ENCODE measurements at places on chromosomes 2 and 18.

DNA sequence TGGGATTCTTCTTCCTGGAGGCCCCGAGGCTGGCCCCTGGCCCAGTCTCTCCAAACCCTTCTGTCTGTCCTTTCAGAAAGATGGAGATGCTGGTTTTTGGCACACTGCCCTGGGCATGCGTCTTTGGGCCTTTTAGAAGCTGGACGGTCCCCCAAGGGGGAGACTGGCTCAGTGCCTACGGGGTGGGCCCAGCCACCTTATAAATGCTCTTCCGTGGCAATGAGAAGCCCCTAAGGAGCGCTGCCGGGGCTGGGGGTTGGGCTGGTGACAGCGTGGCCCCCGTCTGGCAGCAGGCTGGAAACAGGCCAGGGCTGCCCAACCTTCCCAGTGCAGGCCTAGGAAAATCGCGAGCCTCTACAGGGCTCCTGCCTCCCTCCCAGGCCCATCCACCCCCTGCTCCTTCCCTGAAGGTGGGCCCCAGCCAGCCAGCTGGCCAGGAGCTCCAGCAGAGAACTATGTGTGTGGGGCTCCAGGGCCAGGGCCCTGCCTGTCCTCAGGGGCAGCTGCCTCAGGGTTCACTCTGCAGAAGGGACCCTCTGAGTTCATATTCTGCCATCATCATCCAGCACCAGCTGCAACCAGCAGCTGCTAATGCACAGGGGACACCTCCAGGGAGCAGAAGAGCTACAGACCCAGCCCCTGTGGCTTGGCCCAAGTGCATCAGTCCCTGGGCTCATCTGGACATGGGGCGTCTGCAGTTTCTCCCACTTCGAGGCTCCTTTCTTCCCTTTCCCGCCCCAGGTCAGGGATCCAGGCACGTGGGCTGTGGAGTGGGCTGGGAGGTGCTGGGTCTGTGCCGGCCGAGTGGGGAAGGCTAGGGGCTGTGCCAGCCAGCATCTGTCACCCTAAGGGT is 107.6 kb upstream of the OTOS start:
- no peak for DNase-seq

DNA sequence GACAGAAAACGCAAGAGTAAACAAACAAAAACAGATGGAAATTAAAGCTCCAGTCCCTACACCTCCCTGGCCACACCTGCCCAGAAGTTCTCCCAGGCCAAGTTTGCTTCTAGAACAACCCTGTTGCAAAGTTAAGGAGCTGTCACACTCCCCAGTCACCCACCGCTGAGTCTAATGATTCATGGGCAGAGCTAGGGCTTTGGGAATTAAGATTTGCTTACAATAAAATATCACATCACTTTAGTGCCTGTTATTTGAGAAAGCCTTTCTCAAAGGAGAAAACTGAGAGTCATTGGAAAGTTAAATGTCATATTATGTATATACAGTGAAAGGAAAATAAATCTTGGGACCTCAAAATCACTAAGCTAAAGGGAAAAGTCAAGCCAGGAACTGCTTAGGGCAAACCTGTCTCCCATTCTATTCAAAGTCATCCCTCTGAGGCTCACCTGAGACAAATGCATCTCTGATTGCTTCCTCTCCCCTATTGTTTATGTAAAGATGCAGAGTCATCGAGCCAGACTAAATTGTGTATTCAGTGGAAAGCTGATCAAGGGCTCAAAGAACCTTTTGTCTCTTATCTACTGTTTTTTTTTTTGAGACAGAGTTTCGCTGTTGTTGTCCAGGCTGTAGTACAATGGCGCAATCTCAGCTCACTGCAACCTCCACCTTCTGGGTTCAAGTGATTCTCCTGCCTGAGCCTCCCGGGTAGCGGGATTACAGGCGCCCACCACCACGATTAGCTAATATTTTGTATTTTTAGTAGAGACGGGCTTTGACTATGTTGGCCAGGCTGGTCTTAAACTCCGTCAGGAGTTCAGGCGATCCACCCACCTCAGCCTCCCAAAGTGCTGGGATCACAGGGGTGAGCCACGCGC is 2.8 kb downstream of the CRYGB start:
- no peak for DNase-seq

GRCh38 chr2:99877963-99878362 is 264.4 kb downstream of the AFF3 start:
- DNase-seq = no peak

GRCh38 chr18:48901145-48902022 is 49.4 kb downstream of the SMAD7 start:
- DNase-seq = no peak

DNA sequence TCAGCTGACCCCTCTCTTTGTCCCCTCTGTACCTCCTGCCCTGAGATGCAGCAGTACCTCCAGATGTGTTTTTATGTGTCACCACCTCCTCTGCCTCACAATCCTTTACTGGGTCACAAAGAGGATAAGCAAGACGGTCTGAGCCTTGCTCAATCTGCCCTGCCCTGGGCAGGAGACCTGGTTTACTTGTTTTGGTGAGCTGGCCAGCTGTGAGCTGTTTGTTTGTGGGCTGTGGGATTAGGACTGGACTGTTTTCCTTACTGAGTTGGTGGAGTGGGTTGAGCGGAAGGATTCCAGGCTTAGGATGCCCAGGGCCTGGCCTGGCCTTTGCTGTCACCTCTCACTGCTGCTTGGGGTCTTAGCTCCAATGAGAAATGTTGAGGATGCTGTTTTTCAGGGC is 299.5 kb downstream of the SRBD1 start:
- no peak for DNase-seq

DNA sequence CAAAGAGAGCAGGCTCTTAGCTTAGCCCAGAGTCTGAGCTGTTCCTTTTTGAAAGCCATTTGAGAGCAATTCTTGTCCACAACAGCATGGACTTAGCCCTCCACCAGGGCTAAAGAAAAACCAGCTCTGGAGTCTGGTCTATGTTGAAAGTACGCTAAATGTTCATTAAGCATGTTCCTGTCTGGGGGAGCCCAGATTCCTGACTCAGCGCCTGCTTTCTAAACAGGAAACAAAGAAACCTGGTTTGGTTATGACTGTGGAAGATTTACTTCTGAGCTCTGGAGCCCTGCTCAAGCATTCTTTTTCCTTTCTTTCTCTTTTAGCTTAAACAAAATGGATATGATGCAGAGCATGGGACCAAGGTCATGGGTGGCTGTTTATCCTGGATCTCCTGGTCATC is 279.8 kb downstream of the RBM43 start:
- peak; percentile 14 for DNase-seq

DNA sequence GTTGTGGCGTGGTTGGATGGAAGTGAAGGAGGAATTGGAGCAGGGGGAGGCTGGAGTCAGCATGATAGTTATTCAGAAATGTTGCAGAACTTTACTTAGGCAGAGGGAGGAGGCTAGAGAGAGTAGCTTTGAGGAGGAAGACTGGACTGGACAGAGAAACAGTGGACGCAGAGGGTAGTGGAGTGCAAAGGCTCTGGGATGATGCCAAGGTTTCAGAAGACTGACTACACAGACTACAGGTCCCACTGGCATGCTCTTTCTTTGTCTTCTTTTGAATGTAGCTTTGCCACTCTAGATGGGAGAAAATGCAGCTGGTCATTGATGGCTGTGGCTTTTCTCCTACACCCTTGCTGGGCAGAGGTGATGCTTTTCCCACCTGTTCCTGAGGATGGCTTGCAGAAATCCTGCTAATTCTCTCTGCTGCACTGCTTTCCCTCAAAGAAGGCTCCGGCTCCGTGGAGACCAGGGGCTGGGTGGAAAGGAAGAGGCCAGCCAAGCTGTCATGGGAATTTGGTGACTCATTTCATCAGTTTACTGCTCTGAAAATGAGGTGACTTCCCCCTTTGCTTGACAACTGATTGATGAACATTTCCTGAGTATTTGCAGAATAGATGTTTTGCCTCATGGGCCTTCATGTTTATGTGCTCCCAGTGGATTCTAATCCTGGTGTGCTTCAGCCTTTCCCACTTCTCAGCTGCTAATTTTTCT is 42.4 kb downstream of the MEIS1 start:
- DNase-seq = no peak

DNA sequence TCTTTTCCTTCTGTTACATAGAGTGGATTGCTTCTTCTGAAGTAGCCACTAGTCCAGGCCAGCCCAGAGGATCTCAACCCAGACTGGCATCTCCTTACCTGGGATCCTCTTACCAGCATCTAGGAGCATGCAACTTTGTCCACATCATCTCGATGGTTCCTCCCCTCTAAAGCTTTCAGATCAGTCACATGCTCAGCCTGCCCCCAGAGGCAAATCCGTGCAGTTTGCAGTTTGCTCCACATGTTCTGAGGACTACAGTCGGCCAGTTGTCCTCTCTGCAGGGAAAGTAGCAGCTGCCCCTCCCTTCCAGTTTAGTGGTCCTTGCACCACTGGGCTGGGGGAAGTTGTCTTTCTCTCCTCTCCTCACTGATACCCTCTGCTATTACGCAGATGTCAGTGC is 259.8 kb upstream of the APCDD1 start:
- no peak for DNase-seq

DNA sequence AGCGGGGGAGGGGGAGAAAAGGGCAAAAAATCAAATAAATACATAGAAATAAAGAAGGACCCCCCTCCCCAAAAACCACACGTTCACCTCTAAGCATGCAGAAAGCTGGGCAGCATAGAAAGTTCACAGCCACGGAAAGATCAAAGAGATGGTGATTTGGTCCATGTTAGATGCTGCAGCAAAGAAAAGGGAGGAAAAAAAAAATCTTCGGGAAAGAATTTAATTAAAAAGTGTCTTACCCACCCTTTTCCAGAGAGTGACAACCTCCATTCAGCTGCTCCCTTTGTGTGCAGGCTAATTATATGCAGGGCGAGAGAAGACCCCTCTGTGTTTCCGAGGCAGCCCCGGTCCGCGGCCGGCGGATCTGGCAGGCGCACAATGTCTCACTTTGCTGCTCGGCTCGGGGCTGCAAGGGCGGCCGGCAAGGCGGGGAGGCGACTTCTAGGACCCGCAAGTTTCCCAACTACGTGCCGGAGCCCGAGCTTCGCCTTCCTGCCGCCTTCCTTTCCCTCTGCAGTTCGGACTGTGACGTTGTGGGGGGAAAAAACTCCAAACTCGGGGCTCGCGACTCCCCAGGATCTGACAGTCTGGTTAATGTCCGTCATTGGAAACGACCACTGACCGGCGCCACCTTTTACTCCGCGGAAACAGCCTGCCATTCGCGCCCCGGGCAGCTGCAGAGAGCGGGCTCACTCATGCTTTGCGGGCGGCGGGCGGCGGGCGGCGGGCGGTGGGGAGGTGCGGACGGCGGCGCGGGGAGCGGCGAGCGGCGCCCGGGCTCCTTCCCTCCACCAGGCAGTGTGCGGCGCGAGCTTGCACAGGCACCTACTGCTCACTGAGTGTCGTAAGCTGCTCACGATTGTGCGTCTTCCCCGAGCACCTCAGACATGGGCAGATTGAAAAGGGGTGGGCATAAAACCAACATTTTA is at the start of gene LRRTM1:
LRRTM1 (minus strand) TSS at position 844 of the 929 bp plus-strand sequence. CDS start 933 bp downstream, outside the sequence.
- no peak for DNase-seq

GRCh38 chr2:213766465-213766901 is 482.2 kb downstream of the SPAG16 start:
- DNase-seq = no peak

DNA sequence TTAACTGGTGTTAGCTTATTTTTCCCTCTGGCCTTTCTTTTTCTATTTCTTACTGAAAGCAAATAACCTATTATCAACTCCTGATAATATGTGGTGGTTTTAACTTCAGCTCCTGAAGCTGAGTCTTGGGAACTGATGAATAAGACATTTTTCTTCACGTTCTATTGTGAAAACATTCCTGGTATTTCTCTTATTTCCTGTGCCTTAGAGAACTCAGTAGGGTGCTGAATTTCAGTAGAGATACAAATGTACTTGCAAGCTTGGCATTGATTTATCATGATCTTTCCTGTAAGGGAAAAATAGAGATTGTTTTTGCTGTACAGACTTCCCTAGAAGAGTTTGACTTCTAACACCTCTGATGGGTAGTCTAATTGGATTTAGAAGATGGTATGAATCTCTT is 52.8 kb upstream of the DCC start:
- peak; percentile 80 for DNase-seq

DNA sequence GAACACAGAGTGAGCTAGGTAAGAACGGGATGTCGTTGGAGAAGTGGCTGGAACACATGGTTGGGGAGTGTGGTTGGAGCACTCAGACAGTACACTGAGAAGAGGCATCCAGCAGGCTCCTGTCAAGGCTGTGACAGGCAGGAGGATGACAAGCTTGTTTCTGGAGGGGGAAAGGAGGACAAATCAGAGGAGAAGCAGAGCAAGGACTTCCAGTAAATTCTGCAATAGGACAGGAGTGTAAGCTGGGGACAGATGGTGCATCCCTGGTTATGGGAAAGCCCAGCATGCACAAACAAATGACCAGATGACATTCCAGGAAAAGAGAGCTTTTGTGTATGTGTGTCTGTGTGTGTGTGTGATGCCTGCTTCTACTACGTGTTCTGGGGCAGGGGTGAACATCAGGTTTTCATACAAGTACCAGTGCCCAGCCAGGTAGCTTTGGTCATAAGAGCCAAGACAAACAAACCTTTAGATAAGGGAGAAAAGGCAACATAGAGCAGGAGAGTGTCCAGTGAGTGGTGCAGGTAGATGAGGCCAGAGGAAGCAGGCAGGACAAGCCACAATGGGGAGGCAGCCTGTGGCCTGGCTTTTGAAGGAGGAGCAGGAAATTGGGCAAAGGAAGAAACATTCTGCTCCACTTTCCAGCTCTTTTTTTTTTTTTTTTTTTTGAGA is 32.1 kb upstream of the MAPK4 start:
- no peak for DNase-seq

- DNase-seq = no peak
Measured at GRCh38 chr18:63098018-63098981, 221.3 kb downstream of the BCL2 start.

- no peak for DNase-seq
Measured at GRCh38 chr2:203346612-203347011, 18.4 kb downstream of the ABI2 start.

GRCh38 chr2:10004836-10005235 is 38.5 kb upstream of the KLF11 start:
- DNase-seq = no peak

GRCh38 chr2:20222769-20223406 is 2.0 kb downstream of the SDC1 start:
- DNase-seq = no peak

GRCh38 chr18:42644729-42645131 is 470.8 kb downstream of the RIT2 start:
- no peak for DNase-seq

DNA sequence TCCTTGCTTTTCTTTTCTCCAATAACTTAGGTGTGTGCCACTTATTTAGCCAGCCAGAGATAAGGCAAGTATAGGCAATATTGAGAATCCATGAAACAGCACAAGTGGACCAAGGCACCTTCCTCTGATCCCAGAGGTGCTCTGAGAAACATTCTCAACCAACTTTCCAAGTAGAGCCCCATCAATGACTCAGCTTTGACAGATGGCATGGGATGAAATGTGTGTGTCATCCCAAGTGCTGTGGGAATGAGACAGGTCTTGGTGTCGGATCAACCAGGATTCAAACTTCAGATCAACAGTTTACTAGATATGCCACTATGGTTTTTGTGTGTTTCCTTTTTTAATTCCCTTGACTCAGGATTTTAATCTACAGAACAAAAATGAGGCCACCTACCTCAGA is 164.0 kb downstream of the GRB14 start:
- DNase-seq = no peak

GRCh38 chr18:33717339-33717738 is 139.3 kb downstream of the ASXL3 start:
- DNase-seq = no peak

GRCh38 chr18:44111337-44111736 is 569.4 kb upstream of the SETBP1 start:
- no peak for DNase-seq

Measured in fibroblast of skin of scalp (primary cell).